Mesendoderm (in vitro differentiated cells): ENCODE measurements at places on chromosomes 3 and 15.

- DNase-seq: no peak
- no peak overlapping the region for H3K4me3 ChIP-seq
- no peak overlapping the region for H3K27ac ChIP-seq
- no peaks in the 10 kb centered on the region for H3K4me1 ChIP-seq
- H3K27me3 ChIP-seq: no peaks in the 10 kb centered on the region
Measured at GRCh38 chr3:132978464-132978863, 59.7 kb upstream of the TMEM108 start.

- no peaks in the 10 kb centered on the region for H3K36me3 ChIP-seq
- no peak overlapping the region for H3K4me3 ChIP-seq
- H3K27ac ChIP-seq: no peak overlapping the region
- H3K4me1 ChIP-seq: no peaks in the 10 kb centered on the region
- DNase-seq: no peak
Measured at GRCh38 chr3:82790307-82791097, 1029.1 kb upstream of the GBE1 start.

GRCh38 chr3:71089271-71089847, 494.2 kb downstream of the FOXP1 start:
- H3K27ac ChIP-seq: no peak overlapping the region
- H3K4me1 ChIP-seq: no peaks in the 10 kb centered on the region
- H3K27me3 ChIP-seq: no peaks in the 10 kb centered on the region
- no peaks in the 10 kb centered on the region for H3K36me3 ChIP-seq

- no peaks in the 10 kb centered on the region for H3K4me1 ChIP-seq
- H3K4me3 ChIP-seq: no peak overlapping the region
- no peak overlapping the region for H3K27ac ChIP-seq
- DNase-seq: no peak
- H3K27me3 ChIP-seq: no peaks in the 10 kb centered on the region
- no peaks in the 10 kb centered on the region for H3K36me3 ChIP-seq
Measured at GRCh38 chr15:26391567-26392194, 381.2 kb downstream of the GABRB3 start.

GRCh38 chr3:160210799-160211221, 14.4 kb upstream of the C3orf80 start:
- no peak overlapping the region for H3K4me3 ChIP-seq
- H3K27ac ChIP-seq: no peak overlapping the region
- DNase-seq: peak; percentile 83
- H3K36me3 ChIP-seq: no peaks in the 10 kb centered on the region

DNA sequence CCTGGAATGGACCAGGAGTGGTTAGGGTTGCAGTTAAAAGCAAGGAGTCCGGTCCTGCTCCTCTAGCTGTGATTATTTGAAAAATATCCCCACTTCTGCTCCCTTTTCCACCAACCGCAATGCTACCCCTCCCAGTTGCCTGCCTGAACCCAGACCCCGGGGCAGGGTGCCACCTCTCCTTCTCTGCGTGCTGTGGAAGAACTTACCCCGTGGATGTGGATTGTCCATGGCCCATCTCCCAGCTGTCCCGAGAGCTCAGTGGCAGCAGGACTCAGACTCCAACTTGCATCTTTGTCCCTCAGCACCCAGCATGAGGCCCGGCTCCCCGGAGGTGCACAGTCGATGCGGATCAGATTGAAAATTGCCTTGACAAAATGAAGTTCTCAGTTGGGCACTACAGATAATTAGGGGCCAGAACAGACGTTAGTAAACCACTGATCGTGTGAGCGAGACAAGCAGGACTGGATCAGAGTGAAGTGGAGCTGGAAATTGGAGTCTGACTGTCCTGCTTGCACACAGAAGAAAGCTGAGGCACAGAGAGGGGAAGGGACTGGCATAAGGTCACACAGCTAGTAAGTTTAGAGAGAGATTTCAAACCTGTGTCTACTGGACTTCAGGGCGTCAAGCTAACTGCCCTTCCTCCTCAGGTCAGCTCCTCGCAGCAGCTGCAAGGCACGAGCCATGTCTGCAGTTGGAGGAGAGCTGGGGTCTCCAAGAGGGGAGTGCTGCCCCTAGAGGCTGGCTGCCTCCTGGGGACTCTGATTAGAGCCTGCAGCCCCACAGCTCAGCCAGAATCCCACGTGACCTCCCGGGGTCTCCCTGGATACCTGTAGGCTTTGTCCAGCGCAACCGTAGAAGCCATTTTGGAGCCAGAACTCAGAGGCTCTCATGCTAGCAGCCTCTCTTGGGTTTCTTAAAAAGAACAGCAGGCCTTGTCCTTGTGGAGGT, 14.7 kb downstream of the SLC6A1 start:
- no peaks in the 10 kb centered on the region for H3K27me3 ChIP-seq
- no peak overlapping the region for H3K4me3 ChIP-seq
- H3K4me1 ChIP-seq: no peaks in the 10 kb centered on the region
- no peaks in the 10 kb centered on the region for H3K36me3 ChIP-seq

DNA sequence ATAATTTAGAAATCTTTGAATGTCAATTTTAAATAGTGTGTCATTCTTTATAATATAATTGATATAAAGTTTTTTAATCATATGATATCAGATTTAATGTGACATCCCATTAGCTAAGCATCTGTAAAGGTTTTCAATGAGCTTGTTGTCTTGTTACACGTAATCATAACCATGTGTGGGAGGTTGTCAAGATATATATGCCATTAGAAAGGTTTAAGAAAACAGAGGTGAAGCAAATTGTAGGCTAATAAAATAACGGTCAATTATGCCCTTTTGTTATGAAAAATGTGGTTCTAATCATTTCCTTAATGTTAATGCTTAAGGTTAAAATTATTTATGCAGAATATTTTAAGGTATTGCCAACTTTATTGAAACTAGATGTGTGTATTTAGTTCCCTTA, 56.3 kb downstream of the RSRC1 start:
- no peak overlapping the region for H3K27ac ChIP-seq
- H3K4me3 ChIP-seq: no peak overlapping the region
- H3K4me1 ChIP-seq: no peaks in the 10 kb centered on the region
- no peaks in the 10 kb centered on the region for H3K36me3 ChIP-seq

DNA sequence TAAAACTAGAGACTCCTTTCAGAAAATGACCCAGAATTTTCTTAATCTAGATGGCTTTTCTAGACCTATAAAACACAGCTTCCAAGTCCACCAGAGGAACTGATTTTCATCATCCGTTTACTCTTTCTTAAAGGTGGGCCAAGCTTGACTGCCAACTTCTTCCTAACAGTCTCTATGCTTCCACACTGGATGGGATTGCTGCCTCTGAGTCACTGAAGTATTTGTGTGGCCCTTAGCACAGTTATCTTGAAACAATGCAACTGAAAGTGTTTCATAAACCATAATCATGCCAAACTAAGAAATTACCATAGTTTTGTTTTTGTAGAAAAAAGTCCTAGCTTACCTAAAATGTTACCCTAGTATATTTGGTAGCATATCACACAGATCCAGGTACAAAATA, 985.7 kb downstream of the TUSC7 start:
- no peak overlapping the region for H3K27ac ChIP-seq
- DNase-seq: no peak
- H3K36me3 ChIP-seq: no peaks in the 10 kb centered on the region

GRCh38 chr15:45634432-45635190, at the start of gene SQOR:
Gene SQOR, plus strand, starts transcription at chr15:45635029. Its CDS starts 23,895 bp downstream, at chr15:45658924.
- peak within 1 kb of the TSS; percentile 17 for H3K4me3 ChIP-seq
- peaks cover 9% of the 10 kb centered on the region for H3K27me3 ChIP-seq
- H3K4me1 ChIP-seq: no peaks in the 10 kb centered on the region
- DNase-seq: peak; percentile 51
- no peaks in the 10 kb centered on the region for H3K36me3 ChIP-seq

DNA sequence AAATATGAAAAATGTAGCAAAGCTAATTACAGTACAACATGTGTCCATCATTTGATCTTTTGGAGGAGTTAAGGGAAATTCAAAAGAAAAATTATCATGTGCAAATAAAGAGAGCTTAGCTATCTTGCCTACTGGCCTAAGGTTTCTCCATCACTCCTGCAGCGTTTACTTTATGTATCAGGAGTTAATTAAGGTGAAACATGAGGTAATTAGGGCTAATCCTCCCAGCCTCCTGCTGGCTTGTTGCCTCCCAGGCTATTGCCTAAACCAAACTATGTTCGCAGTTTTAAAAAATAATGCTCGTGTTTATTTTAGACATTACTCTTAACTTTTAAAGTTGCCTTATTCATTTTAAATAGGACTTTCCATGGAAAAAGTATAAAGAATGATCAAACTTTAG, 367.5 kb downstream of the ROBO2 start:
- H3K27me3 ChIP-seq: no peaks in the 10 kb centered on the region
- no peak overlapping the region for H3K4me3 ChIP-seq
- no peak overlapping the region for H3K27ac ChIP-seq
- H3K36me3 ChIP-seq: no peaks in the 10 kb centered on the region
- peak; percentile 30 for DNase-seq
- H3K4me1 ChIP-seq: no peaks in the 10 kb centered on the region

DNA sequence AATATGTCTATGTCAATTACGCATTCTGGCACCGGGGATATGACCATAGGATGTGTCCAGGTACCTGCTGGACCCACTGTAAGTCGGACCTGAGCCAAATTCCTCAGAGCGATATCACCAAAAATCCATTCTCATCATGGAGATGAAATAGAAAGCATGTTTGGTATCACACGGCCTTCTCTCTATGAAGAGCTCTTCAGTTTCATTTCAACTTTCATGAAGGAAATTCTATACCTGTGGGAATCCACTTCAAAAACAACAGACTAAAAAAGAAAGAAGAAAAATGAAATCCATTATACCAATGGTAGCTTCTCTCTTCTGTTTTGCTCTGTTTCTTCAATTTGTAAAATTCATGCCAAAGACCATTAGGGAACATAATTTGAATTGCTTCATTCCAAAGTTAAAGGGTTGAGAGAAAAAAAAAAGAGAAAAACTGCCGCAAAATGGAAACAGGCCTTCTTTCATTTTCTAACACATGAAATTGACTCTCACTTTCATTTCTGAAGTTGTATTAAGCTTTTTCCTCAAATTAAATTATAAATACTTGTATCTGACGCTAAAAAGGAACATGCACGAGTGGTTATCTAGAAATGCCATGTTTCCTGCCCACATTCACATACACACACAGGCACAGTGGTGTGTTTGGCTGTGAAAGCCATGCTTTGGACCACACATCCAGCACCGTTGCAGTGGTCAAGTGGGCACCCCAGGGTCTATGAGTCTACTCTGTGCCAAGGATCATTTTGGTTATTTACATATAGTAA, 46.9 kb upstream of the DIPK2A start:
- no peak overlapping the region for H3K27ac ChIP-seq
- no peak overlapping the region for H3K4me3 ChIP-seq
- no peaks in the 10 kb centered on the region for H3K27me3 ChIP-seq
- no peak for DNase-seq
- H3K36me3 ChIP-seq: no peaks in the 10 kb centered on the region

GRCh38 chr3:39361252-39361927, 21.8 kb upstream of the SLC25A38 start:
- H3K27me3 ChIP-seq: no peaks in the 10 kb centered on the region
- no peaks in the 10 kb centered on the region for H3K4me1 ChIP-seq
- H3K4me3 ChIP-seq: no peak overlapping the region

DNA sequence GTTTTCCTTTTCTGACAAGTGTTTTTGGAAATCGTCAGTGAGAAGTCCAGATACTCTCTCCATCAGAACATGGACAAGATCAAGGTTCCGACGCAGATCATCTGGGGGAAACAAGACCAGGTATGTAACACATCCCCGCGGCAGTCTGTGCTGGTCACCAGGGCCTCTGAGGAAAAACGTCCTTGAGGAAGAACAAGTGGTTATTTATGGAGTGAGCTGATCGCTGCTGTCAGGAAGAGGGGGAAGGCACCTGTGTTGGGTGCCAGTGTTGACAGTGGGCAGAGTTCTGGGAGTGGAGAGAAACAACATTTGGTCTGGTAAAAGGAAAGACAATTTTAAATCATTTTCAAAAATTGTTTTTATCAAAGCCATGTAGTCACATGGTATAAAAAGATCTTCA, 20.7 kb upstream of the RPP14 start:
- H3K36me3 ChIP-seq: no peaks in the 10 kb centered on the region
- H3K27ac ChIP-seq: no peak overlapping the region
- no peak overlapping the region for H3K4me3 ChIP-seq
- no peaks in the 10 kb centered on the region for H3K4me1 ChIP-seq
- H3K27me3 ChIP-seq: no peaks in the 10 kb centered on the region

GRCh38 chr15:68733666-68734065, 87.0 kb downstream of the ANP32A start:
- H3K36me3 ChIP-seq: no peaks in the 10 kb centered on the region
- no peaks in the 10 kb centered on the region for H3K27me3 ChIP-seq
- peaks cover 1% of the 10 kb centered on the region for H3K4me1 ChIP-seq
- no peak for DNase-seq

DNA sequence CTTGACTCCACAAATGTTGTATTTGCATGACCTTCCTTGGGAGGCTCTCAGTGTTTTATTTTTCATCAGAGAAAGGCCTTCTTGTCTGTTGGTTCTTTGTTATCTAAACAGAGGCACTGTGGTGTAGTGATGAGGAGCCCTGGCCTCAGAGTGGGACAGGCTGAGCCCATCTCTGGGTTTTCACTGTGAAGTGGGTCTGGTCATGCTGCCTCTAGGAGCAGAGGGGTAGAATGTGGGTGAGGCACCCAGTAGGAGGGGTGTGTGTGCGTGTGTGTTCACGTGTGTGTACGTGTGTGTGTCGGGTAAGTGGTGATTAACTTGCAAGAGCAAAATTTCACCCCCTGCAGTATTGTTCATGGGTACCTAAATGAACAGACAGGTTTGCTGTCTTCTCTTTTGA, 14.4 kb downstream of the KLF13 start:
- DNase-seq: no peak
- H3K27ac ChIP-seq: no peak overlapping the region
- no peak overlapping the region for H3K4me3 ChIP-seq
- H3K4me1 ChIP-seq: no peaks in the 10 kb centered on the region
- no peaks in the 10 kb centered on the region for H3K27me3 ChIP-seq
- H3K36me3 ChIP-seq: no peaks in the 10 kb centered on the region

- H3K4me1 ChIP-seq: peaks cover 2% of the 10 kb centered on the region
- no peak overlapping the region for H3K27ac ChIP-seq
- no peak for DNase-seq
- no peaks in the 10 kb centered on the region for H3K36me3 ChIP-seq
Measured at GRCh38 chr15:76299786-76300185, 11.5 kb downstream of the ETFA start.

GRCh38 chr15:41870689-41871081, 23.2 kb downstream of the SPTBN5 start:
- H3K4me1 ChIP-seq: no peaks in the 10 kb centered on the region
- no peaks in the 10 kb centered on the region for H3K36me3 ChIP-seq
- no peak overlapping the region for H3K4me3 ChIP-seq
- H3K27me3 ChIP-seq: no peaks in the 10 kb centered on the region
- no peak overlapping the region for H3K27ac ChIP-seq

- no peak overlapping the region for H3K4me3 ChIP-seq
- H3K36me3 ChIP-seq: no peaks in the 10 kb centered on the region
- H3K27me3 ChIP-seq: no peaks in the 10 kb centered on the region
- H3K27ac ChIP-seq: no peak overlapping the region
- no peak for DNase-seq
Measured at GRCh38 chr15:38074029-38074428, 139.6 kb downstream of the TMCO5A start.

- H3K36me3 ChIP-seq: no peaks in the 10 kb centered on the region
- H3K27ac ChIP-seq: no peak overlapping the region
- H3K4me1 ChIP-seq: no peaks in the 10 kb centered on the region
- H3K4me3 ChIP-seq: no peak overlapping the region
- H3K27me3 ChIP-seq: no peaks in the 10 kb centered on the region
Measured at GRCh38 chr15:39642011-39642640, 61.2 kb downstream of the THBS1 start.
